ENCODE measurements at places on chromosomes 2 and 18.

DNA sequence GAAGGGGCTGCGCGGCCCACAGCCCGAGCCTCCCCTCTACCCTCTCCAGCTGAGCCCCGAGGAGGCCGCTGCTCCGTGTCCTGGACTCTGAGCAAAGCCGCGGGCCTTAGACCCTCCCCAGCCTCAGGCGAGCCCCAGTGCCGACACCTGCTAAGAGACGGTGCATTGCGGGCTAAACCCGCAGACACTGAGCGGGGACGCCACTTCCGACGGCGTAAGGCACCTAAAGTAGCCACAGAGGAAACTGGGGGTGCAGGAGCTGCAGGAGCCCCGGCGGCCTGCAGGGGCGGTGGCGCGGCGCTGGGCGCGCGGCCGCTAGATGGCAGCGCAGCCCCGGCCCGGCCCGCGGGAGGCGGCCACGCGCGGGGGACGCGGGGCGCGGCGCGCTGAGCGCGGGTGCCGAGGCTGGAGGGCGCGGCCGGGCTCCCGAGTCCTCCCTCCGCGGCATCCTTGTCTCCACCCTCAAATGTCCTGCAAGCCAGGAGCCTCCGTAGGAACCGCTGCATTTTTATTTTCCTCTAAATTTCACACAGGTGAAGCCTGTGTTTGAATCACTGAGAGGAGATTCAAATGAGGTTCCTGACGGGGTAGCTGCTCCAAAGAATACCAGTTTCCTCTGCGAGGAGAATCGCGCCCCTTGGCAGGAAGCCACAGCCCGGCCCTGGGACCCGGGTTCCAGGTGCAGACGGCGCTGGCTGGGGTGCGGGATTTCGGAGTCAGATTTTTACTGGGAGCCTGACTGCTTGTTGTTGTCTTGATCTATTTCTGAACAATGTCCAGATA is 650.5 kb downstream of the GALR1 start:
- H3K4me3 ChIP-seq = peak overlapping the region; percentile 45
- peaks cover 10% of the 10 kb centered on the region for H3K27me3 ChIP-seq
- no peak overlapping the region for H3K27ac ChIP-seq
- no peaks in the 10 kb centered on the region for H3K4me1 ChIP-seq
- peak; percentile 75 for DNase-seq
- H3K36me3 ChIP-seq = no peaks in the 10 kb centered on the region

DNA sequence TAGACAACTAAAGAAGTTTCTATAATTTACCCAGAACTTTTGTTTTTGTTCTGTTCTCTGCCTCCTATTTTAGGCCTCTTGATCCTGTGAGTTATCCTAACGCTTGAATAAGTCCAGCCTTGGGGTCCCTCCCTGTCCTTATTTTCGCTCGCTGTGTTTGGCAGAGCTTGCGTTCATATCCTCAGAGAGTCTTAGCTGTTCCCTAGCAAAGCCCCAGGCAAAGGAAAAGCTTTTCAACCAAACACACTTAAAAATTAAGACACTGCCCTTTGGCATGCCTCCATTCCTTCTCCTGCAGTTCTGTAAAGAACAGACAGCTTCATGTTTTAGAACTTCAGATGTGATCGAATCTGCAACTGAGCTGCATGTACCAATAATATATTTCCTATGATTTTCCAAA is 517.2 kb downstream of the SUCLG1 start:
- no peaks in the 10 kb centered on the region for H3K36me3 ChIP-seq

- H3K27ac ChIP-seq = no peak overlapping the region
- no peak for DNase-seq
- H3K36me3 ChIP-seq = peaks cover 1% of the 10 kb centered on the region
- H3K27me3 ChIP-seq = peaks cover 25% of the 10 kb centered on the region
- H3K4me3 ChIP-seq = no peak overlapping the region
- H3K4me1 ChIP-seq = peaks cover 16% of the 10 kb centered on the region
These were observed 185.9 kb downstream of the ANAPC1 start for GRCh38 chr2:111698089-111698488.

- no peaks in the 10 kb centered on the region for H3K27me3 ChIP-seq
- no peaks in the 10 kb centered on the region for H3K4me1 ChIP-seq
- peaks cover 17% of the 10 kb centered on the region for H3K36me3 ChIP-seq
- DNase-seq = no peak
- H3K27ac ChIP-seq = no peak overlapping the region
These were observed 95.0 kb downstream of the DGKD start for GRCh38 chr2:233449081-233449901.

DNA sequence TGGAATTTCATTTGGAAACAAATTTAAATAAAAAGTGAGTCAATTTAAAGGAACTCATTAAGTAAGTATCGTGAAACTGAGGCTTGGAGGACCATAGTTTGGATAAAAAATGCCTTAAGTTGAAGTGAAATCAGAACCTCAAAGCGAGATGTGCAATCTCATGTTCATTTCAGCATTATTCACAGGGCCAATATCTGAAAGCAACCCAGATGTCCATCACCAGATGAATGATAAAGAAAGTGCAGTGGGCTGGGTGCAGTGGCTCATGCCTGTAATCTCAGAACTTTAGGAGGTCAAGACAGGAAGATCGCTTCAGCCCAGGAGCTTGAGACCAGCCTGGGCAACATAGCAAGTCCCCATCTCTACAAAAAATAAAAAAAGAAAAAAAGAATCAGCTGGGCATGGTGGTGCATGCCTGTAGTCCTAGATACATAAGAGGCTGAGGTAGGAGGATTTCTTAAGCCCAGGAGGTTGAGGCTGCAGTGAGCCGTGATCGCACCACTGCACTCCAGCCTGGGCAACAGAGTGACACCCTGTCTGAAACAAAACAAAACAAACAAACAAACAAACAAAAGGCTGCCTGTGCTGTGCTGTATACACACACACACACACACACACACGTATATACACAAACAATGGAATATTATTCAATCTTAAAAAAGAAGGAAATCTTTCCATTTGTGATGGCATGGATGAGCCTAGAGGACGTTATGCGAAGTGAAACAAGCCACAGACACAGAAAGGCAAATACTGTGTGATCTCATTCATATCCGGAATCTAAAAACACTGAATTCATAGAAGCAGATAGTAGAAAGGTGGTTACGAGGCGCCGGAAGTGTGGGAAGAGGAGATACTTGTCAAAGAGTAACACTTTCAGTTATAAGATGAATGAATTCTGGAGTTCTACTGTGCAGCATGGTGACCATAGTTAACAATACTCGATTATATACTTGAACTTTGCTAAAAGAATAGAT is 14.5 kb downstream of the SH3RF3 start:
- no peak overlapping the region for H3K4me3 ChIP-seq
- no peak overlapping the region for H3K27ac ChIP-seq
- peak; percentile 14 for DNase-seq
- peaks cover 34% of the 10 kb centered on the region for H3K4me1 ChIP-seq
